H9 (cell line): ENCODE measurements at places on chromosomes 1 and 21.
A peak's percentile ranks its signal among the peaks of the same experiment; 100 is the strongest.

- H3K27ac ChIP-seq = no peak overlapping the region
- no peak overlapping the region for H3K4me3 ChIP-seq
- H3K4me1 ChIP-seq = no peaks in the 10 kb centered on the region
- H3K27me3 ChIP-seq = no peaks in the 10 kb centered on the region
Observed at GRCh38 chr1:201640624-201641023, 101.7 kb downstream of the NAV1 start.

- no peak overlapping the region for H3K27ac ChIP-seq
- no peak for DNase-seq
- peaks cover 12% of the 10 kb centered on the region for H3K36me3 ChIP-seq
- no peaks in the 10 kb centered on the region; the same call in 1 of the 2 replicates for H3K4me1 ChIP-seq
Observed at GRCh38 chr1:87439821-87440220, 111.1 kb downstream of the LMO4 start.

DNA sequence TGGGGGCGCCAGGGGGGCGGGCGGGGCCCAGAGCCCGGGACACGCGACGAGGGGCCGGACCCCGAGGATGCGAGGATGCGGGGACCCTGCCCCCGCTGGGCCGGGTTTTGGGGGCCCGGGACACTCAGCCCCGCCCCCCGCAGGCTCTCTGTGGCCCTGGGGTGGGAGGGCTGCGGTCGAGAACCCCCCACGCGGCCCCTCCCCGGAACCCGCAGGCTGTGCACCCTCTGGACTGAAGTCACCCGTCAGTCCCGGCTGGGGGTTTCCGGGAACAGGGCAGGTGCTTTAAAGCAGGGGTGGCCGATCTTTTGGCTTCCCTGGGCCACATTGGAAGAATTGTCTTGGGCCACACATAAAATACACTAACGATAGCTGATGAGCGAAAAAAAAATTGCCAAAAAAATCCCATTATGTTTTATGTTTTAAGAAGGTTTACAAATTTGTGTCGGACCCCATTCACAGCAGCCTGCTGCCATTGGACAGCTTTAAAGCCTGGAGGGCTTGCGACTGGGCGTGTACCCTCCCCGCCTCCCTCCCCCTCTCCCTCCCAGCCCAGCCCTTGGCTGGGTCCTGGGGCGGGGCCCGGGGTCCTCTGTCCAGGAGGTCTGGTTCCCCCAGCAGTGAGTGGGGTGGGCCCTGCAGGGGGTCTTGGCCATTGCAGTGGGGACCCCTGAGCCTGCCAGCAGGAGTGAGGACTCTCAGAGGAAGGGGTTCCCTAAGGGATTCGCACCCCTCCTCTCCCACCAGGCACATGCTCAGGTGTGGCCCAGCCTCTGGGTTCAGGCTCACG, 21.6 kb upstream of the C1orf159 start:
- DNase-seq = no peak
- 0 out of 2 replicates have a peak overlapping the region, but pooled peaks have one; percentile 8 for H3K4me3 ChIP-seq
- H3K4me1 ChIP-seq = no peaks in the 10 kb centered on the region; the same call in 1 of the 2 replicates
- no peaks in the 10 kb centered on the region for H3K36me3 ChIP-seq
- H3K27ac ChIP-seq = no peak overlapping the region

DNA sequence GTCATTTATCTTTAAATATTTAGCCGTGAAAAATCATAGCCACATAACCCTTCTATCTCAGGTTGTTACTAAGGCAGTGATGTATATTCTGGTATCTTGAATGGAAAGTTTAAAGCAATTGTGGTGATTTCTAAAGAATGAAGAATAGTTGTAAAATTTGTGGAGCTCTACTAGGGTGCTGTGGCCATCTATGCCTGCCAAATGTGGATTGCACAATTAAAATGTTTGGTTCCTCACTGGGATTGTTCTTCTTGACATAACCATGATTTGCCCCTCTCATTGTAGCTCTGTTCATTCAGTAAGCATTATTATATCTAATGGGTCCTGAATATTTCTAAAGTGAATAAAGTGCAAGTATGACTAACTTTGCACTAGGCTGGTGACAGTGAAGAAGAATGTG, 50.1 kb downstream of the AK4 start:
- no peak overlapping the region for H3K27ac ChIP-seq
- peaks cover 1% of the 10 kb centered on the region; the same call in 1 of the 2 replicates for H3K4me1 ChIP-seq
- no peak overlapping the region for H3K4me3 ChIP-seq
- DNase-seq = no peak
- no peaks in the 10 kb centered on the region for H3K27me3 ChIP-seq

DNA sequence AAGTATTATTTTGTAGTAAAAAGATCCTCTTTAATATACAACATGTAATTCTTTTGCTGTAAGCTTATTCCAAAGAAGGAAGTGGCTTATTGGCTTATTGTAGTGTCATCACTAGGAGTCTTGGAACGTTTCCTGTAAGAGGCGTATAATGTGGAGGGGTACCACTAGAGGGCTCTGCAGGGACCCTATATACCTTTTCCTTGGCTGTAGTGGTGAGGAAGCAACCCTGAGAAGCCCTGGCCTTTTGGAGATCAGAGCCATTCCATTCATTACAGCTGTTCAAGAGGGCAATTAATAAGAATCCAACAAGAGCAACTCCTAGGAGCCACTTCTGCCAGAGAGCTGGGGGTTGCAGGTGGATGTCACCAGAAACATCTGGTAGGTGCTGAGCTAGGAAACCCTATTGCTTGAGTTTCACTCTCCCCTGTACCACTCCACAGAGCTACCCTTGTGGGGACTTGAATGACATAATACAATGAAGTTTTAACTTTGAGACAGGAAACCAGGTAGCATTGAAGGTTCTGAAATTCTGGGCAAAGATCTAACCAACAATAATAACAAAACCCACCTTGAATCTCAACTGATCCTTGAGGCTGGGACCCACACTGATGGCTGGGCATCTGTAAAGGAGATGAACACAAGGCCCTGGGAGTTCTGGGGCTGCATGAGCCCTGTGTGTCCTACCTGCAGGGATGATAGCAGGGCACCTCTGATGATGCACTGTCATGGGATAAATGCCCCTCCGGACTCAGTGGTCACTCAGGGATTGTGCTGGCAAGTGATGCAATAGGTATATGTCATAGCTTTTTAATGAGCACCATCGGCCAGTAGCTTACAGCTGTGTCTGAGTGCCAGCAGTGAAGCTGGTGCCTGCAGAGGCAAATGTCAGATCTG, 160.2 kb upstream of the COA6 start:
- H3K27me3 ChIP-seq = no peaks in the 10 kb centered on the region

DNA sequence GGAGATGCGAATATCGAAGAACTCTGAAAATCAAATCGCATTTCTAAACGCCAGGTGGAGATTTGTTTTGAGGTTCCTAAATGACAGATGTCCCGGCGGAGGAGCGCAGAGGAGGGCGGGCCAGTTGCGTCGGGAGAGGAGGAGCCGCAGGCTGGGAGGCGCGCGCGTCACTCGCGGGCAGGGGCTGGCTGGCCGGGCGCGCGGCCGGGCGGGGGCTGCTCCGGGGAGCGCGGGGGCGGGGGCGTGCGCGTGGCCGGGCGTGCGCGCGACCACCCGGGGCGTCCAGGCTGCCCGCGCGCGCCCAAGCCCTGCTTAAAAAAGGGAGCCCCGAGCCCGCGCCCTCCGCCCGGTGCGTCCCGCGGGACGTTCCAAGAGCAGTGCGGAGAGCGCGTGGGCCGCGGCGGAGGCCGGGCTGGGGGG, 47.3 kb downstream of the H3-3A start:
- peak overlapping the region; percentile 82 for H3K4me3 ChIP-seq
- H3K27ac ChIP-seq = no peak overlapping the region
- H3K27me3 ChIP-seq = no peaks in the 10 kb centered on the region; the same call in 1 of the 2 replicates
- H3K36me3 ChIP-seq = no peaks in the 10 kb centered on the region
- H3K4me1 ChIP-seq = peaks cover 15% of the 10 kb centered on the region

DNA sequence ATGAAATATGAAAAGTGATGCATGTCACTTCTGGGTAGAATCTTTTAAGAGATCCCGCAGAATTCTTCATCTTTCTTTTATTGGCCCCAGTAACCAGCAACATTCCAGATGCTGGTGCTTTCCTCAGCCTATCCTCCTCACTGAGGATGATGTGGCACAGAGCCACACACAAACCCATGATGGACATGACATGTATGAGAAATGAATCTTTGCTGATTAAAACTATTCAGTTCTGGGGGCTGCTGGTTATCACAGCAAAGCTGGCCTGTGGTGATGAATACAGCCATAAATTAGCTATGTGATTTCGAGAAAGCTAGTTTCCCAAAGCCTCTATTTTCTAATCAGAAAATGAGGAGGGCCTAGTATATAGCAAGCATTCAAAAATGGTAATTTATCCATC, 8.3 kb upstream of the ERICH3 start:
- H3K36me3 ChIP-seq = no peaks in the 10 kb centered on the region
- H3K27ac ChIP-seq = no peak overlapping the region
- H3K4me1 ChIP-seq = no peaks in the 10 kb centered on the region
- no peaks in the 10 kb centered on the region for H3K27me3 ChIP-seq

DNA sequence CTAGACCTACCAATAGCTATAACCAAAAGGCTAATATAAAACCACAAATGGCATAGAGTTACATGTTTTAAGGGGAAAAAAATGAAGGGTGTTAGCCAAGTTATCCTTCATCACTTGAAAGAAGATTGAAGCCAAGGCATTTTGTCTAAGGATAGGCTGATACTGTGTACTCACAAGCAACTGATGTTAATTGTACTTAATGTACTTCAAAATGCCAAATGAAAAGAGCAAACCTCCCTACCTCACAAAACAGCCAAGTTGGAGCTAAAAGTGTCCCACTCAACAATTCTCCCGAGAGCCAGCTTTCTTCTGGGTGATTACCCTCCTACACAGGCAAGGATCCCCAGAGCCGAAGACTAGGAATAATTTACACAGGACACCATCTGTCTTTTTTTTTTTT, 4.4 kb upstream of the IGSF3 start:
- no peaks in the 10 kb centered on the region for H3K4me1 ChIP-seq
- no peak for DNase-seq
- H3K4me3 ChIP-seq = no peak overlapping the region
- no peak overlapping the region for H3K27ac ChIP-seq
